Activated T-helper 17 cell treated with anti-CD3 and anti-CD28 coated beads, Interleukin-2, amount 50 U/mL, for 72 hours (primary cell): ENCODE measurements at places on chromosomes 6 and 20.
A peak's percentile ranks its signal among the peaks of the same experiment; 100 is the strongest.

- ATAC-seq, result no peak
These were observed 19.3 kb upstream of the OSTM1 start for GRCh38 chr6:108093781-108094300.

DNA sequence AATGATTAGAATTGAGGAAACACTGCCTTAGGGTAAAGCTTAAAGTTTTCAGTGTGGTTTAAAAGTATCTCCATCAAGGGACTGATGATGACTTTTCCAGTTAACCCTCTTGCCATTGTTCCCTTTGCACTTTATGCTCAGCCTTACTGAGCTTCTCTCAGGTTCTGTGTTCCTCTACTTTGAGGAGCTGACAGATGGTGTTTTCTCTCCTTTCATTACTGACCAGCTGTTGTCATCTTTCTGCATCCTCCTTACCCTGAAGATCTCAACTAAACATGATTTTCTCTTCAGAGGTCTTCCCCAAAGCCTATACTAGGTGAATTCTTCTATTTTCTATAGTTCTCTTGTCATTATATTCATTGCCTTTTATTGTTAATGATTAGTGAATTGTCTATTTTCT lies 475.6 kb upstream of the SYNCRIP start:
- ATAC-seq, result no peak

DNA sequence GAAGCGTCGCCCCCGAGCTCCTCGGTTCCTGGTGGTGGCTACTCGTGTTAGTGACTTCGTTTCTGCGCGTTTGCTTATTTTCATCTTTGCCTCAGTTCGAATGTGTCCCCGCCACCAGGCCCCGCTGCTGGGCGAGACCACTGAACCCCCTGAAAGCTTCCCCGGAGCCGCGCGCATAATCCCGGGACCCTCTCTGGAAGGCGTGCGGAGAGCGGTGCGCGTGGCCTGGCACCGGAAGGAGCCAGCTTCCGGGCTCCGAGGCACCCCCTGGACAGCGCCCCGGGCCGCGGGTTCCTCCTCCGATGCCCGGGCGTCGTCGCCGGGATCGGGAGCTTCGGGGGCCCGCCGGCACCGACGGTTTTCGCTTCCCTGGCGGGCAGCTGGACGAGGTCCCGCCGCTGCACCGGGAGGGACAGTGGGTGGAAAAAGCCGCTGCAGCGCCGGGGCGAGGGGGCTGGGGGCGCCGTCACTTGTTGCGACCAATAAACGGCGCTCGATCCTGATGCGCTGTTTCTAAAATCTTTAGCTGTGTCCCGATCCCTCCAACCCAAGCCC lies 643 bp upstream of the SLC35D3 start:
- peak; percentile 36 for ATAC-seq

- peak; percentile 61 for ATAC-seq
These were observed 782 bp downstream of the TRMT11 start for GRCh38 chr6:125987026-125987617.
